ENCODE measurements at places on chromosomes 6 and 20.

DNA sequence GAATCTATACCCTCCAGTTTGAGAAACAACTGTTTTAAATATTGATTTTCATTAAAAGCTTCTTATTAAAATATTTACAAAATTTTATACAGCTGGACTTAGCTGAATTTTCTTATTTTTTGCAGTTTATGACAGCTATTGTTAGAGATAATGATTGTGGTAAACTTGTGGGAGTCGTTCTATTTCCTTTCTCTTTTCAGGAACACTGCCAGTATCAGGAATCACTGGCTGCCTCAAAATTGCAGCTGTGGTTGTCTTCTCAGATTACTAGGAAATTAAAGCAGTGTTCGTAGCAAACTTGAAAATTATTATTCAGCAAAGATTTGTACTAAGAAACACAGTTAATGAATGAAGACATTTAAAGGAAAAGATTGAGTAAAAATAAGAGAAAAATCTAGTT lies 311.0 kb downstream of the CENPW start:
- DNase-seq: no peak

- no peak for DNase-seq
Observed at GRCh38 chr6:136696238-136696637, 96.0 kb downstream of the MAP3K5 start.

- peak; percentile 27 for DNase-seq
Observed at GRCh38 chr6:116371120-116371917, 572 bp downstream of the DSE start.

- no peak for DNase-seq
Observed at GRCh38 chr6:21713481-21713880, 119.9 kb downstream of the SOX4 start.

DNA sequence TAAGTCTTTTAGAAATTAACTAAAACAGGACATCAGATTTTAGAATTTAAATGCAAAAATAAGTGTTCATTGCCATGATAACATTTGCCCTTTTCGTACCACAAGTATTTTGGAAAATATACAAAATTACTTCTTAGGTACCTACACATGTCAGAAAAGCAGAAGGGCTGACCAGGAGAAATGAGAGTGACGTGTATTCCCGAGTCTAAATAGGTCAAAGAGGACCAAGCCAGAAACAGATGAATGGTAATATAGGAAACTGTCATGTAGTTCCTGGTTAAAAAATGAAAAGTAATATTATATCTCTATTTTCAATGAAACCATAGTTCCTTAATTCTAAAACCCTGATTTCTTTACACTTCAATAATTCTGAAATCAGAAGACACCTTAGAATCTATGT lies 126.2 kb downstream of the IPCEF1 start:
- no peak for DNase-seq

GRCh38 chr6:37696220-37696840 lies 1.4 kb downstream of the MDGA1 start:
- no peak for DNase-seq

DNA sequence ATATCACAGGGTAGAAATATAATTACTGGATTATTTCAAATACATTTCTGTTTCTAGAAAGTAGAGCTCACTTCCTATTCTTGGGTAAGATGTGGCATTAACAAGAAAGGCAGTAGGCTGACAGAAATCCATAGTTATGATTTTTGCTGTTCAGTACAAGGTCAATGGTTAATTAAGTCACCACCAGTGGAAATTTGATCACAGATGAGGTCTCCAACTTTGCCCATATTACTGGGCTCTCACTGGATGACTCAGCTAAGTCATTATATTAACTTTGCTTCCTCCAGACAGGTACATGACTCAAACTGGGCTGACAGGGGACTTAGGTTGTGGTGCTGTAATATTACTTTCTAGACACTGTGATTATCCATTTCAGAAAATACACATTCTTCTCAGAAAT lies 212.4 kb downstream of the GRIK2 start:
- no peak for DNase-seq

- no peak for DNase-seq
Observed at GRCh38 chr6:122676146-122676545, 65.9 kb downstream of the PKIB start.

GRCh38 chr20:20276811-20277530 lies 90.9 kb upstream of the INSM1 start:
- DNase-seq: no peak

DNA sequence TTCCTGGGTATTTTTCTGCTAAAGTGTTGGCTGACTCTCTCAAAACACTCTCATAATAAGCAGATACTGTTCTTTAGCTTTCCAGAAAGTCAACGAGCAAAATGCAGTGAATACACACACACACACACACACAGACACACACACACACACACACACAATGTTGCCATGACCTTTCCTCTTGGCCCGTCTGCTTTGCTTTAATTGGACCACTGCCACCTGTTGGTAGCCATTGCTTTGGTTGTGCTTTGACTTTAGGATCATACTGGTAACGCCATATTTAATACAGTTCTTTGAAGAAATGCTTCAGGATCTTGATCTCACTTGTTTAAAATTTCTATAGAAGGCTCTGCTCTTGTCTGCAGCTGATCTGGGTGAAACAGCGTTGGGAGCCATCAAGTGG lies 4.4 kb downstream of the FIG4 start:
- DNase-seq: no peak

GRCh38 chr6:100336876-100337275 lies 127.8 kb downstream of the SIM1 start:
- DNase-seq: no peak

- no peak for DNase-seq
Observed at GRCh38 chr6:34679552-34680253, 16.9 kb downstream of the ILRUN start.

- no peak for DNase-seq
Observed at GRCh38 chr6:135637701-135638100, 140.2 kb upstream of the AHI1 start.

- DNase-seq: no peak
Observed at GRCh38 chr6:13614126-13614925, 809 bp upstream of the NOL7 start.

GRCh38 chr6:170095273-170095981 lies 195.5 kb downstream of the DLL1 start:
- DNase-seq: no peak

- no peak for DNase-seq
Observed at GRCh38 chr6:16722630-16723029, 38.6 kb downstream of the ATXN1 start.

DNA sequence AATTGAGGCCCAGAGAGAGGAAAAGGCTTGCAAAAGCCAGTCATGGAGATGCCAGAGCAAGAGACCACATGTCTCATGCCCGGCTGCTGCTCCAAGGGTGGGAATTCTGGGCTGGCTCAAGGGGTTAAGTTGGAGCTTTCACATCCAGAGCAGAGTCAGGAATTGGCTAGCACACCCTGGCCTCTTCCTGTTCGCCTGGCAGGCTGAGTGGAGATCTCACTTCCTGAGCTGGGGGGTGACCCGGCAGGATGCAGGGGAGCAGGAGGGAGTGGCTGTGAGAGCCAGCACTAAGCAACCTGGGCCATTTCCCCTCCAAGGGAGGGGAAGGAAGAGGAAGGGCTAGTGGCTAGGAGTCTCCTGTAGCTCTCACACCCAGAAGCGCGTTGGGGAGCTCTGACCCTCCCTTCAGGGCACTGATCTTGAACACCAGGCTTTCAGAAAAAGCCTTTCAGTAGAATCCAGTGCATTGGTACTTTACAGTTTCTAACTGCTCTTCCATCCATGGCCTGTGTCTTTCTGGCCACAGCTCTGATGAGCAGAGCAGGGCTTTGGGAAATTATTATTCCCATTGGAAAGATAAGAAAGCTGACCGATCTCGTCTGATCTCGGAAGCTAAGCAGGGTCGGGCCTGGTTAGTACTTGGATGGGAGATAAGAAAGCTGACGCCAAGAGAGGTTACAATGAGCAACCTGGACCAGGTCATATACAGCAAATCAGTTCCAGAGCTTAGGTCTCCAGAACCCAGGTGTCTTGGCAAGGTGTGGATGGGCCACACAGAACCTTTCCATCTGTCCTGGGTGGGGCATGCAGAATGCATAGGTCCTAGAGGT lies 2.2 kb upstream of the CCM2L start:
- DNase-seq: no peak

- DNase-seq: no peak
Observed at GRCh38 chr6:170523256-170524171, 29.6 kb downstream of the PSMB1 start.

GRCh38 chr6:2426561-2427340 lies 181.3 kb upstream of the GMDS start:
- DNase-seq: no peak

DNA sequence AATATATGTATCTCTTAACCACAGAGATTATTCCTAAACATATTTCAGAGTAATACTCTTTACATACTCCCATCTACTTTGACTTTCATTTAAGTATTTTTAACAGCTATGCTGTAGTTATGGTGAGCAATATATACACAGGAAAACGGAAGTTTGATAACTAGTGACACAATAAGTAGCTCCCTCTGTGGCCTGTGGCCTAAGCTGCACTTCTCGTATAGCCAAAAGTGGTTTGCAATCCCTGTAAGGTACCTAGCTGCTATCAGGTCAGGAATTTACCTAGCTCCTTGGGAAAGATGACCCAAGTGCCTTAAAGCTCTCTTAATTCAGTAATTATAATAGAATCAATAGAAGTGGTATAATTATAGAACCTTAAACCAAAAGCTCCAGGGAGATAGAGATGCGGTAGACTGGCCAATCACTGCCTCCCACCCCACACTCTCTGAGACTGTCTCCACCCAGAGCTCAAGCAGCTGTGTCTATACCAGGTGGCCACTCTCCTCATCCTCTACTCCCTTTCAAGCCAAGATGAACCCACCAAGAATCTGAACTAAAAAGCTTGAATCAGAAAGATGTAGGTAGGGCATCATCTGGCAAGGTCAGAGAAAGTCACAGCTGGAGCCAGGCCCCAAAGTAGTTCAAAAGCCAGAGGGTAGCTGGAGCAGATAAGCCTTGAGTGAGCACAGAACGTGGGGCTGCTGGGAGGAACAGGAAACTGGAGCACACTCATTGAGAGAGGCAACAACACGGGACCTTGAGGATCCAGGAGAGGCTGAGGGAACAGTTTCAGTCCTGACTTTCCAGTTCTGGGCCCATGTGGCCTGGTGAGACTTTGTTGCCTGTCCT lies 84.9 kb upstream of the ASF1A start:
- no peak for DNase-seq

DNA sequence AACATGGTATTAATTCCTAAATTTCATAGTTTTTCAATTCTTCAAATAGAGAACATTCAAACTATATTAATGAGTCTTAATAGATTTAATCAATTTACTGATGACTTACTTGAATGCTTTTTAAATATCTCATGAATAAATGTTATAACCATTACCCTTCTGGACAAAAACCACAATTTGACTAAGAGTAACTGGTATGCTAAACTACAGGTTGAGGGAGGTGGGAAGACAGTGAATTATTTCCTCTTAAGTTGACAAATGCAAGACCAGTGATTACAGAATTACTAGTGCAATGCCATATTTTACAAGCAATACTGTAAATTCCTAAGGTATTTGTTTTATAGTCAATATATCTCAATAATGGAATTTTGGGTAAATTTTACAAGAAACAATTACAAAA lies 65.1 kb downstream of the REV3L start:
- no peak for DNase-seq

- DNase-seq: no peak
Observed at GRCh38 chr6:167441715-167442206, 116.9 kb downstream of the TTLL2 start.

- no peak for DNase-seq
Observed at GRCh38 chr6:81382852-81383251, 369.6 kb downstream of the TENT5A start.

- no peak for DNase-seq
Observed at GRCh38 chr20:61855286-61855685, 210.4 kb downstream of the TAF4 start.

DNA sequence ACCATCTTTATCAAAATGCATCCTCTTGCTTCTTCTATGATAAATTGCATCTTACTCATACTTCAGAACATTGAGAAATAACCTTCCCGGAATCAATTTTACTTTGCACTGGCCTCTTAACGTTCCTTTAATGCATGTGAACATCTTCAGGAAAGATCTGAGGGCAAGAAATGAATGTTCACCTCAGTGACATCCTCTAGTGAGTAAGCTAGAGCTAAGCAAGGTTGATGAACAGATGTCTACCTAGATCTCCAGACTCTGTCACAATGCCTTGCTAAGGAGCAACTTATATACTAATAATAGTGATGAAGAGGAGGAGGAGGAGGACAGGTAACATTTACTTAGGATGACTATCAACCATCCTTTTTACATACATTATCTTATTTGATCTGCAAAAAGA lies 16.8 kb upstream of the HINT3 start:
- DNase-seq: no peak

- no peak for DNase-seq
Observed at GRCh38 chr6:138873191-138873590, 77.3 kb downstream of the ECT2L start.

- no peak for DNase-seq
Observed at GRCh38 chr20:16261733-16262273, 311.4 kb downstream of the KIF16B start.

DNA sequence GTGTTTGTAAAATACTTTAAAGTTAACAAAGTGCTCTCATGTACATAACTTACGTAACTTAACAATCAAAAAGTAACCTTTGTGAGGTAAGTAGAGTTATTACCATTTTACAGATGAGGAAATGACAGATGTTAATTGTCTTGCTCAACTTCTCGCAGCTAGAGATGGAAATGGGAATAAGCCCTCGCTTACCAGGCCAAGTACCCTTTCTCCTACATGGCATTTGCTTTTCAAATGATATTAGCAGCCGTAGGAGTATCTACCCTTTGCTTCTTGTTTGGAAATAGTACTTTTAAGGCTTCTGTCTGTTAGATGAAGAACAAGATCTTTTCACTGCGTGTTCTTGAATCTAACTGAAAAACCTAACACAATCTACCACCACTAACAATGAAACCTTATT lies 15.5 kb downstream of the STX11 start:
- no peak for DNase-seq

DNA sequence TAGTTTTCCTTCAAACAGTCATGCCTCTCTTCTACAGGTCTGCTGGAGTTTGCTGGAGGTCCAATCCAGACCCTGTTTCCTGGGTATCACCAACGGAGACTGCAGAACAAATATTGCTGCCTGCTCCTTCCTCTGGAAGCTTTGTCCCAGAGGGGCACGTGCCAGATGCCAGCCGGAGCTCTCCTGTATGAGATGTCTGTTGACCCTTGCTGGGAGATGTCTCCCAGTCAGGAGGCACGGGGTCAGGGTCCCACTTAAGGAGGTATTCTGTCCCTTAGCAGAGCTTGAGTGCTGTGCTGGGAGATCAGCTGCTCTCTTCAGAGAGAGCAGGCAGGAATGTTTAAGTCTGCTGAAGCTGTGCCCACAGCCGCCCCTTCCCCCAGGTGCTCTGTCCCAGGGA lies 666.9 kb downstream of the FRK start:
- DNase-seq: no peak

- DNase-seq: no peak
Observed at GRCh38 chr6:17059850-17060249, 42.0 kb upstream of the STMND1 start.

- DNase-seq: no peak
Observed at GRCh38 chr6:41536795-41537758, 9.1 kb upstream of the FOXP4 start.

DNA sequence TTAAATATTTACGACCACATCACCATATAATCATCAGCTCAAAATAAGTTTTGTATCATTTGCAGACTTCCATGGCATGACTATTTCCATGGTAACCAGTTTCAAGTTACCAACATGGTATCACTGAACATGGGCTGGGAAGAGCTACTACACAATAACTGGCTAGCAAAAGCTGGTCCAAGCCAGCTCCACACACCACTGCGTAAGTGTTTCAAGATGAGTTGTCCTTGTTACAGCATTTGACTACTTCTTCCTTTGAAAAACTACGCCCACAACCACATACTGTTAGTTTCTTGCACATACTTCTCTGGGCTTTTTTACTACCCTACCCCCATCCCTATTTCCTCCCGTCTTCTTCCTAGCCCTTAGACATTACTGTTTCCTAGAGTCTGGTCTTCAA lies 8.5 kb downstream of the CD164 start:
- DNase-seq: no peak

Measured in hypothalamus (tissue), 51 donors.